GM13977 (cell line): ENCODE measurements at places on chromosomes 4 and X.

- DNase-seq = no peak
Observed at GRCh38 chr4:156575430-156576073, 396.0 kb downstream of the PDGFC start.

DNA sequence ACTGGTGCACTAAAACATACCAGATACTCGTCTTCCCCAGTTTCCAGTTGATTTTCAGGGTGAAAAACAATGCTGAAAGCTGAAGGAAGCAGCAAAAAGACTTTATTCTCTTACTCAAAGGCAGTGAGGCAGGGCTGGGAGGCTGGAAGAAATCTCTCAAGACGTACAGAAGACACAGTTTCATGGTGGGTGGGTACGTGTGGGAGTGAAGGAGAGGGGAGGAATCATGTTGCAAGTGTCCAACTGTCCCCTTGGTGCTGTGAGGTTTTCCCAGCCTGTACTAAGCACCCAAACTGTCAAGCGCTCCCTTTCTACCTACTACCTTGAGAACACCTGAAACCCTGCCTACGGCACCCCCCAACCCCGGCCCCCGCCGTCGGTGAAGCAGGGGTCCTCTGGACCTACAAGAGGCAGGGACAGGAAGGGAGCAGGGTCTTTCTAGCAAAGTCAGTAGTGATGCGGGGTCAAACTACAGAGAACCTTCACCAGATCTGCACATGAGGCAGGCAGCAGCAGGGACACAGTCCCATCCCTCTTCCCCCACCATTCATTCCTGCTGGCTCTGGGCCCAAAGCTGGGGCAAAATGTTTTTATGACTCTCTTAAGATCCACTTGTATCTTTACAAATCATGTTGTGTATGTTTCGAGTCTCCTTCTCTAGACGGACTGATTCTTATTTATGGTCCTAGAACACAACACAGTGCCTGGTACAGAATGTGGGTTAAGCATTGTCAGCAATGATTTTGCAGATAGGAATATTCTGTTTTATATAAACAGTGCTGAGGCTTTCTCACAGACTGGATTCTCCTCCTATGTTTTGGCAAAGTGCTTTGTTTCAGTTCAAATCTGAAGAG, 2.4 kb upstream of the SETD7 start:
- DNase-seq = no peak

- no peak for DNase-seq
Observed at GRCh38 chrX:43373032-43373431, 283.1 kb upstream of the MAOA start.

DNA sequence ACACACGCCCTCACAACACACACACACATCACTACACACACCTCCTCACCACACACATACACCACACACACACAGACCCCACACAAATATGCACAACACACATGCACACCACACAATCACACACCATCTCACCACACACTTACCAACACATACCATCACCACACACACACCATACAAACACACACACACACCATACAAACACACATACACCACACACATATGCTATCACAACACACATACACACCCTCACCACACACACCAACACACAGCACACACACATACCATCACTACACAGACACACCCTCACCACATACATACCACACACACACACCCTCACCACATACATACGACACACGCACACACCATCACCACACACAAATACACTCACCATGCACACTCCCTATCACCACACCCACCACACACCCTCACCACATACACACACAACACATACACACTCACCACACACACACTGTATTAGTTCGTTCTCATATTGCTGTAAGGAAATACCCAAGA, 107.0 kb downstream of the DCTD start:
- DNase-seq = no peak

DNA sequence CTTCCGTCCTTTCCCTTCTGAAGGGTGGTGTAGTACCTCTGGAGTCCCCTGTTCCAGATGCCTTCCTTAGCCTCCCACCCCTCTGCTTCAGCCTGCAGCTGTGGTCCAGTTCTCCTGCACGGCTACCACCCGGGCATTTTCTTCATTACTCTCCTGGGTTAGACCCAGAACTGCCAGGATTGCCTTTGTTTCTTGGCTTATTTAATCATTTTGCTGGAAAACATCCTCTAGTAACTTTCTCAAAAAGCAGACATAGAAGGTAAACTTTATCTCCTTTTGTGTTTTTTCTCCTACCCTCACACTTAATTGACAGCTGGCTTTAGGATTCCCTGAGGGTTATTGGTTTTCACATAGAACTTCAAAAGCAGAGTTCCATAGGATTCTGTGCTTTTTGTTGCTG, 20.2 kb downstream of the ANAPC4 start:
- DNase-seq = no peak

DNA sequence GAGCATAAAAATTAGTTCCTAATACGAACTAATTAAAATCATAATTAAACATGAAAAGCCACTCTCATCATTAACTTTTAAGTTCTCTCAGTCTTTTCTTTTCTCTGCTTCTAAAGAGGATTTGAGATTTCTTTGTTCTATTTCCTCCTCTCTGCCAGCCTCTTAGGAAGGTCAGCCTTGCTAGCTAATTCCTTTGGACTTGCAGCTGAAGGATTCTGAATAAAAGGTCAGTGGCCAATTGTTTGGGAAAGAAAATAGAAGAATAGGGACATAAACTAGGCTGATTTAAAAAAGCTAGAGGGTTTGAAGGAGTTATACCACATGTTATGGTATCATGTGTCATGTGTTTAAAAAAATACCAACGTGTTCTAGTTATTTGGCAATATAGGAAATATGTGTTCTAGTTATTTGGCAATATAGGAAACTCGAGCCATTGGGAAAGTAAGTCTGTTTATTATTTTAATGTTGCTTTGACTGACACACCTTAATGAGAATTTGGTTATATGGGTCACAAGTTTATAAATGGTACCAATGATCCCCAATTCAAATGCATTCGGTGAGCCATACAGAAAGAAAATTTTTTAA, 1668.7 kb upstream of the PCDH7 start:
- DNase-seq = no peak
